Thoracic aorta (tissue), 2 donors: ENCODE measurements at places on chromosomes 11 and 22. TPM values are rescaled to one million over a fixed set of nuclear protein-coding genes. Genes with fewer than 3 reads are reported as not detected.
A peak's percentile ranks its signal among the peaks of the same experiment; 100 is the strongest.

The SWAP70 gene
- 64.6 TPM for total RNA-seq

- H3K36me3 ChIP-seq: no peaks in the 10 kb centered on the region
- no peak overlapping the region for H3K4me3 ChIP-seq
- no peak overlapping the region for H3K27ac ChIP-seq
- H3K4me1 ChIP-seq: peaks cover 7% of the 10 kb centered on the region
- no peak for DNase-seq
Measured at GRCh38 chr11:62423012-62423411, 4.2 kb downstream of the SCGB1A1 start.

DNA sequence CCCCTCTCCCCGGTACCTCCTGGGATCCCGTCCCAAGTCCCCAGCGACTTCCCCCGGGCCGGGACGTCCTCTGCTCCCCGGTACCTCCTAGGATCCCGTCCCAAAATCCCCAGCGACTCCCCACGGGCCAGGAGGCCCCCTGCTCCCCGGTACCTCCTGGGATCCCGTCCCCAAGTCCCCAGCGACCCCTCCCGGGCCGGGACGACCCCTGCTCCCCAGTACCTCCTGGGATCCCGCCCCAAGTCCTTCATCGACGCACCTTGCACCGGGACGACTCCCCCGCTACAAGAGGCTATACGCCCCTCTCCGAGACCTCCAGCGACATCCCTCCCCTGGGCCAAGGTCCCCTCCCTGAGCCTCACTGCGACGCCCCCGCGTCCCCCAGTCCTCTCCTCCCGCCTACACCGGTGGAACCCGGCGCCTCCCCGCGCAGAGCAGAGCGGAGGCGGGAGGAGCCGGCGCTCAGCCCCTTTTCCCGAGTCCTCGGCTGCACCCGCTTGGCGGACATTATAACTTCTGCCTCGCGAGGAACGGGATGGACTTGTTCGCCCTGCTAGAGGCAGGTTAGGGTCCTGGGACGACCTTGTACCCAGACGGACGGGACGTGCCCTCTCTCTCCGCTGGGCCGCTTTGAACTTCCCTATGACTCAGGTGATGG is 912 bp downstream of the KREMEN1 start:
- peak overlapping the region; percentile 82 for H3K4me3 ChIP-seq
- no peaks in the 10 kb centered on the region for H3K27me3 ChIP-seq
- H3K27ac ChIP-seq: no peak overlapping the region
- H3K4me1 ChIP-seq: peaks cover 28% of the 10 kb centered on the region

DNA sequence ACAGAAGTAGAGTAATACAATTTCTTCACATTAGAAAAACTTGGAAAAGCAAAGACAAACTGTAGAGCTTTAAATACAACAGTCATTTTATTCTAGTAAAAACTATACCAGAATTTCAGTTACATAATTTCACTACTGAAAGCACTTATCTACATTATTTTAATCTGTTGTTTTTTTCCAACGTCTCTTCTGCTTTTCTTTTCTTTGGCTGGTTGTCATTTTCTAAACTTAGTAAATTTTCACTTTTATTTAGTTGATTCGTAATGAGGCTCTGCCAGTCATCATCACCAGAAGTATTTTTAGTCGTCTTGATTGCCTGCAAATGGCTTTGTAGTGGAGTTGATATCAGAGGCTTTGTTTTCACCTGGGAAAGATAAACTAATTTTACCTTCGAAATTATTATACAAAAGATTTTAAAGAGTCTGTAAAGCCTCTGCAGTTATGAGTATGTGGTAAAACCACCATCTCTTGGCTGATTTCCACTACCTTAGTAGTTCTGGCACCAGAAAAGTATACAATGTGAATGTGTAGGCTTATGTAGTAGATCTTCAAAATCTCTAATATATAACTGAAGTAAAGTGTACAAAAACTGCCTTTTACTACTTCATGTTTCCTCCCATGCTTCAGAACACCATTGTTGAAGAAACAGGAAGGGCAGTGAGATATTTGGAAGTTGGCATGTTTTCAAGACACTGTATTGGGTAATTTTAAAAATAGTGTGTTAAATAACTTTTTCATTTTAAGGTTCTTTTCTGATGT is 19.2 kb downstream of the EIF3M start:
- H3K4me3 ChIP-seq: no peak overlapping the region
- H3K4me1 ChIP-seq: peaks cover 11% of the 10 kb centered on the region
- peaks cover 17% of the 10 kb centered on the region for H3K36me3 ChIP-seq
- H3K27me3 ChIP-seq: no peaks in the 10 kb centered on the region

The PLAAT5 gene
- total RNA-seq: 1.8 TPM
